ENCODE measurements at places on chromosomes 13 and 19.

DNA sequence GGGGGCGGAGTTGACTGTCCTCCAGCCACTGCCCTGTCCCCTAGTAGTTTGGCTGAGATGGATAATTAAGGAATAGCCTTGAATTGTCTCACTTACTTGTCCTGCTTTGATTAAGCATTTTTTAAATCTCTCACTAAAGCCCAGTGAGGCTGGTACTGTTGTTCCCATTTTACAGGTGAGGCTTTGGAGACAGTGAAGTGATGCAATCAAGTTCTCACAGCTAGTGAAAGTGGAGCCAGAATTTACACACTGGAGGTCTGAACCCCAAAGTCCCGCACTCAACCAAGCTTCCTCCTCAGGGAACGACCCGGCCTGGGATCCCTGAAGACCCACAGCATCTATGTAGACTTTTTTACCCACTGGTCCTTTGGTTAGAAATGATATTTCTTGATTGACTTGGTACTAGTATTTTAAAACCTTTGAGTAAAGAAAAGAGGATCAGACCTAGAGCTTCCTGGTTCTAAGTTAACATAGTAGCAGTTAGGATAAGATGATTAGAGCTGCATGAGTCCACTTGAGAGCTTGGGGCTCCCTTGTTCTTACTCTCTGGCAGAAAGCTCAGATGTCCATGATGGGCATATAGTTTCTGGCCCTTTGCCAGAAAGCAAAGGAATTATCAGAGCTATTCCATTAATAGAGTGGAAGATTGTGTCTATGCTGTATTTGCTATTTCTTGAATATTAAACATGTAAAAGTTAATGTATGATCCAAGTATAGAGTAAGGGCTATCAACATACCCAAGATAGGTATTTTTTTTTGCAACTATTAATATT lies 154.3 kb downstream of the LMO7 start:
- H3K4me1 ChIP-seq, result peaks cover 41% of the 10 kb centered on the region
- no peaks in the 10 kb centered on the region for H3K36me3 ChIP-seq
- H3K4me3 ChIP-seq, result no peak overlapping the region
- H3K27ac ChIP-seq, result no peak overlapping the region
- no peaks in the 10 kb centered on the region for H3K27me3 ChIP-seq

DNA sequence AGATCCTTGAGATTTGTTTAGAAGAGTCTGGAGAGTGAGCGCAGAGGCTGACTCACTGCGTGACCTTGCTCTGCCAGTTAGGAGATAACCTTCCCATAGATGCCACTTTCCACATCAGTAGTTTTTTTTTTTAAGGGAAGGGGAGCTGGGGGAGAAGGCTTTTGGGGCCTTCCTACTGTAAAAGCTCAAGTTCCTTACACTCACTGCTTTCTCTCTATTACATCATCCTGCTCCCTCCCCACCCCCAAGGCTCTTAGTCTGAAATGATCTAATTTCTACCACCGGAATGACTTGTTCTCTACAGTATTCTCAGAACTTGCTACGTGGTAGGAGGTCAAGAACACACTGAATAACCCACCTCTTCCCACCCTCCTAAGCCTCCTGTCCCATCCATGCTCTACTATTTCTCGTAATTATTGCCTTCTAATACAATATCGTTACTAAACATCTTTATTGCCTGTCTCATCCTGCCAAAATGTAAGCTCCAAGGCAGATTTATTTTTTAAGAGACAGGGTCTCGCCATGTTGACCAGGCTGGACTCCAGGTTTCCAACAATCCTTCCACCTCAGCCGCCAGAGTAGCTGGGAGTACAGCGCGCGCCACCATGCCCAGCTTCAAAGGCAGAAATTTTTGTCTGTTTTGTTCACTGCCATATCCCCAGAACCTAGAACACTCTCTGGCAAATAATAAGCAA lies 1.2 kb downstream of the LONP1 start:
- no peak for DNase-seq
- peak overlapping the region; percentile 99 for H3K4me3 ChIP-seq
- no peaks in the 10 kb centered on the region for H3K27me3 ChIP-seq
- peak overlapping the region; percentile 95 for H3K27ac ChIP-seq

- H3K4me3 ChIP-seq, result no peak overlapping the region
- peaks cover 63% of the 10 kb centered on the region for H3K36me3 ChIP-seq
- H3K27ac ChIP-seq, result no peak overlapping the region
- no peak for DNase-seq
- no peaks in the 10 kb centered on the region for H3K4me1 ChIP-seq
Measured at GRCh38 chr13:77289851-77290250, 37.0 kb downstream of the MYCBP2 start.

DNA sequence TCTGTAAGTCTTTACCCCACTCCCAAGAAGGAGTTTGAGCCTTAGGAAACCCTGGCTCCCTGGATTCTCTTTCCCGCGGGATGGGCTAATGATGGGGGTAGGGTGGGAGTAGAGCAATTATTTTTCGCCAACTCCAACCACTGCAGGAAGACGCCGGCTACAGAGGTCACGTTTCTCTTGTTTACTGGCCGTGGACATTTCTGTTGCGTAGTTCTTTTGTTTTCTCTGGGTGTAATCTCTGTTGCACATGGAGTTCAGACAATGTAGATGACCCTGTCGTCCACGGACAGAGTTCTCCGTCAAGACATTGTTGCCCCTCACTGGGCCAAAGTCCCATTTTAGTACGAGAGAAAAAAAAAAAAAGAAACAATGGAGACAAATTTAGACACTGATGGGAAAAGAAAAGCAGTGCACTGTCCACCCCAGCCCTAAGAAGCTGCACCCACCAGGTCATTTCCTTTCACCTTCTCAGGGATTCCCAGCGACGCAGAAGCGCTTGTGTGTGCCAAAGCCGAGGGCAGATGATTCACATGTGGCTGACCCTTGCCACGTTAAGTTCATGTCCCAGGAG lies 133.9 kb upstream of the ARGLU1 start:
- DNase-seq, result peak; percentile 24
- H3K27me3 ChIP-seq, result no peaks in the 10 kb centered on the region
- H3K36me3 ChIP-seq, result no peaks in the 10 kb centered on the region

- no peak for DNase-seq
- no peaks in the 10 kb centered on the region for H3K4me1 ChIP-seq
- no peak overlapping the region for H3K4me3 ChIP-seq
- no peaks in the 10 kb centered on the region for H3K27me3 ChIP-seq
- H3K36me3 ChIP-seq, result no peaks in the 10 kb centered on the region
Measured at GRCh38 chr13:98688373-98688772, 64.1 kb downstream of the SLC15A1 start.

DNA sequence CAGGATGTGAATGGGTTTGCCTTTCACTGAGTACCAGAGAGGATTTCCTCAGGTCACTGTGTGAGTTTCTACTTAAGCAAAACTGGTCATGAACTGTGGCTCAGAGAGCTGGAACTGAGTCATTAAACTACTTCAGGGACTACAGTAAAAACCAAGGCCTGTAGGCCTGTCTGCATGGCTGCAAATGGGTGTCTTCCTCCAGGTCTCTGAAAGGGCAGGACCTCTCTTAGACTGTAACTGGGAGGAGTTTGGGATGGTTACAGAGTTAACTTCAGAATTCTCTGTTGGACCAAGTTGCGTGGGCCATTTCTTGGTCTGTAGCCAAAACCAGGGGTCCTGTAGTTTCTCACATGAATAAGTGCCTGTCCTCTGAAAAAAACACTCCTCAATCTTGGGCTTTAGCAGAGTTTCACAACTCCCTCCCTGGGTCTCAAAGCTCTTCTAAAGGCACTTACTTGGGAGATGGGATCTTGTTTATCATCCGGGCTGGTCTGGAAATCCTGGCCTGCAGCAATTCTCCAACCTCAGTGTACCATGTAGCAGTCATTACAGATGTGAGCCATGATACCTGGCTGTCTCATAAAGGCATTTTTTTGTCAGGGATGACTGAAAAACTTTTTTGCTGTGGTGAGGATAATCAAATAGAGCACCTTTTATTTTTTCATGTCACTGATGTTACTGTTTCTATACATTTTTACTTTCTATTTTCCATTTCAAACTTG lies 19.7 kb downstream of the ZNF714 start:
- H3K4me3 ChIP-seq, result no peak overlapping the region
- DNase-seq, result no peak
- peaks cover 55% of the 10 kb centered on the region for H3K36me3 ChIP-seq
- H3K4me1 ChIP-seq, result no peaks in the 10 kb centered on the region
- no peak overlapping the region for H3K27ac ChIP-seq
- H3K27me3 ChIP-seq, result no peaks in the 10 kb centered on the region

- H3K36me3 ChIP-seq, result no peaks in the 10 kb centered on the region
- DNase-seq, result peak; percentile 98
- no peak overlapping the region for H3K4me3 ChIP-seq
- no peaks in the 10 kb centered on the region for H3K27me3 ChIP-seq
- H3K4me1 ChIP-seq, result peaks cover 16% of the 10 kb centered on the region
Measured at GRCh38 chr19:44770550-44771257, 7.0 kb upstream of the CBLC start.

DNA sequence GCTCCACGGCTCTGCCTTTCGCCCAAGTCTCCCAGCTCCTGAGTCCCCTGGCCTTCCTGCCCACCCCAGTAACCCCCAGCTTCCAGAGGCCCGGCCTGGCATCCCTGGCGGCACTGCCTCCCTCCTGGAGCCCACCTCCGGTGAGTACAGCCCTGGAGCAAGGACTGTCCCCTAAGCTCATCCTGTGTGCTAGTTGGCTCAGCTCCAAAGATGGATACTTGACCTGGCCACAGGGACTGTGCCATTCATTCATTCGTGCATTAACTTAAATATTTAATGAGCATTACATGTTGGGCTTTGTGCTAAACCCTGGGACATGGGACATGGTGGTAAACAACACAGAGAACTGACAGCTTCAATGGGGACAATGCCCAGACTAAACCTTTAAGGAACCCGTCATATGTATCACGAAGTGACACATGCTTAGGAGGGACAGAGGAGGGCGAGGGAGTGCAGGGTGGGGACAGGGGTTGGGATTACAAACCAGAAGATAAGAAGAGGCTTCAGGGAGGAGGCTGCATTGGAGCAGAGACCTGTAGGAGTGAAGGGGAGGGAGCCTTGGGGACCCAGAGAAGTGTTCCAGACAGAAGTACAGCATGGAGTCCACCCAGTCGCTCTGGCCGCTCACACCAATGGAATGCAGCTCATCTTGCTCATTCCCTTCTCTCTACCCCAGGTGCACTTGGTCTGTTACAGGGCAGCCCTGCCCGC lies 6.9 kb upstream of the OVOL3 start:
- H3K4me3 ChIP-seq, result no peak overlapping the region
- DNase-seq, result no peak
- H3K4me1 ChIP-seq, result no peaks in the 10 kb centered on the region
- no peak overlapping the region for H3K27ac ChIP-seq
- no peaks in the 10 kb centered on the region for H3K27me3 ChIP-seq

- peaks cover 78% of the 10 kb centered on the region for H3K4me1 ChIP-seq
- no peaks in the 10 kb centered on the region for H3K27me3 ChIP-seq
- DNase-seq, result peak; percentile 91
- H3K27ac ChIP-seq, result peak overlapping the region; percentile 99
- H3K36me3 ChIP-seq, result no peaks in the 10 kb centered on the region
- peak overlapping the region; percentile 95 for H3K4me3 ChIP-seq
Measured at GRCh38 chr19:13843104-13843921, 33.6 kb upstream of the NANOS3 start.

DNA sequence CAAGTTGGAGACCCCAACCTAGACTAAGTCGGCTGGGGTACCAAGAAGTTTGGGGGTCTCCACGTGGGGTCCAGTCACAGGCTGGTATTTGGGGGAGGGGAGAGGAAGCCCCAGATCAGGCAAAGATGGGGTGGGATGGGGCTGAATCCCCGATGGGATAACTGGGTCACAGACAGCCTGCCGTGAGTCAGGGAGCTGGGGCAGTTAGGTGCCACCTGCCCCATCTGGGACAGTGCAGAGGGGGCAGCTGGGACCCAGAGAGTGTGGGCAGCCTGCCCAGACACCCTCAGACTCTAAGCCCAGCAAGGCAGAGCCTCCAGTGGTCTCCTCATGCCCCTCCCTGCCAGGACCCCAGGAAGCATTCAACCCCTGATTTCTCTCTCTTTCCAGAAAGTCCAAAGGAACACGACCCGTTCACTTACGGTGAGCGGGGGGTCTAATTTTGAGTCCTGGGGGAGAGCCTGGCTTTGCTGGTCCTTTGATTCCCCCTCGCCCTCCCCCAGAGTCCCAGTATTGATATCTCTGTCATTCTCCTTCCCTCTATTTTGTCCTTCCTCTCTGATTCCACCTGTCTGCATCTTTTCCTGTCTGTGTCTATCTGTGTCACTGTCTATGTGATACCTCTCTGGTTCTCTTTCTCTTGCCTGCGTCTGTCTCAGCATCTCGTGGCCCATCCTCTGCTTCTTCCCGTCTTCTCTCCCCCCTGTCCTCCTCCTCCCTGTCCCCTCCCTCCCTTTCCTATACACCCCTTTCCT lies 1.8 kb downstream of the FXYD1 start:
- peak; percentile 41 for DNase-seq
- H3K36me3 ChIP-seq, result no peaks in the 10 kb centered on the region
- H3K4me3 ChIP-seq, result peak overlapping the region; percentile 30
- peaks cover 16% of the 10 kb centered on the region for H3K27me3 ChIP-seq
- peaks cover 69% of the 10 kb centered on the region for H3K4me1 ChIP-seq

DNA sequence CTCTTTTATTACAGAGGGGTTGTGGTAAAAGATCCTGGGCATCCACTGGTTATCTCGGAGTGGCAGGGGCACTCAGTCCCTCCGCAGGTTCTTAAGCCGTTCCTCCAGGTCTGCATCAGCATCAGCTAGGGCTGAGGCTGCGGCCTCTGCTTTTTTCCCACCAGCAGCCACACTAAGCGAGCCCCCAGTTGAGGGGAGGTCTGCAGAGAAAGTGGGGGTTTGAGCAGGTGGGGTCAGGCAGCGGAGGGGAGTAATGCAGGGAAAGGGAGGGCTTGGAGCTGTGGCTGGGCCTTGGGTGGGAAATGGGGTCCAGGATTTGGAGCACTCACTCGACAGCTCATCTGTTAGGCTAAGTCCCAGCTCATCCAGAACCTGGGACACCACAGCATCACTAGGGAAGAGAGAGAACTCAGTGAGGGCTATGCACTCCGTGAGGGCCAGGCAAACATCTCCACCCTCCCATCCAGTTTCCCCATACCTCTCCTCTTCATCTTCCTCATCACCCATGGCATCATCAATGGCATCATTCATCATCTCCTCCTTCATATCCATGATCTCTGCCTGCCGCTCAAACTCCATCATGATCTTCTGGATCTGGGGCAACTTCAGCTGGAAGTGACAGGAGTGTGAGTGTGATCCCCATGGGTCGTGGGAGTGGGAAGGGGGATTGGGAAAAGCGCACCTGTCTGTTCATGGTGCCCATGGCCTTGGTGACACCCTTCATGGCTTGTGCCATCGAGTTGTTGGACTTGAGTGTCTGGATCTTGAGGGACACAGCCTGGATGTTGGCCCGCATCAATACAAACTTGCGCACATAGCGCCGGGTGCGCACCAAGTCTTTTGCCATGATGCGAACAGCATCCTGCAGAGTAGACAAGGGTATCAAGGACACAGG lies 3.1 kb downstream of the CHMP2A start:
- DNase-seq, result no peak
- peaks cover 82% of the 10 kb centered on the region for H3K36me3 ChIP-seq
- H3K4me1 ChIP-seq, result peaks cover 54% of the 10 kb centered on the region
- no peak overlapping the region for H3K27ac ChIP-seq
- no peaks in the 10 kb centered on the region for H3K27me3 ChIP-seq

- peak; percentile 91 for DNase-seq
- H3K4me3 ChIP-seq, result peak overlapping the region; percentile 44
- H3K4me1 ChIP-seq, result peaks cover 89% of the 10 kb centered on the region
- H3K27me3 ChIP-seq, result no peaks in the 10 kb centered on the region
Measured at GRCh38 chr19:1266916-1267476, 2.1 kb upstream of the CIRBP start.

GRCh38 chr13:74061926-74062595 lies 72.1 kb downstream of the KLF12 start:
- H3K4me3 ChIP-seq, result no peak overlapping the region
- peak overlapping the region; percentile 57 for H3K27ac ChIP-seq
- no peak for DNase-seq
- H3K4me1 ChIP-seq, result peaks cover 41% of the 10 kb centered on the region
